ENCODE measurements at places on chromosomes 11 and 22.
A peak's percentile ranks its signal among the peaks of the same experiment; 100 is the strongest.

- DNase-seq = no peak
Observed at GRCh38 chr11:64352099-64352994, 6.6 kb upstream of the RPS6KA4 start.

DNA sequence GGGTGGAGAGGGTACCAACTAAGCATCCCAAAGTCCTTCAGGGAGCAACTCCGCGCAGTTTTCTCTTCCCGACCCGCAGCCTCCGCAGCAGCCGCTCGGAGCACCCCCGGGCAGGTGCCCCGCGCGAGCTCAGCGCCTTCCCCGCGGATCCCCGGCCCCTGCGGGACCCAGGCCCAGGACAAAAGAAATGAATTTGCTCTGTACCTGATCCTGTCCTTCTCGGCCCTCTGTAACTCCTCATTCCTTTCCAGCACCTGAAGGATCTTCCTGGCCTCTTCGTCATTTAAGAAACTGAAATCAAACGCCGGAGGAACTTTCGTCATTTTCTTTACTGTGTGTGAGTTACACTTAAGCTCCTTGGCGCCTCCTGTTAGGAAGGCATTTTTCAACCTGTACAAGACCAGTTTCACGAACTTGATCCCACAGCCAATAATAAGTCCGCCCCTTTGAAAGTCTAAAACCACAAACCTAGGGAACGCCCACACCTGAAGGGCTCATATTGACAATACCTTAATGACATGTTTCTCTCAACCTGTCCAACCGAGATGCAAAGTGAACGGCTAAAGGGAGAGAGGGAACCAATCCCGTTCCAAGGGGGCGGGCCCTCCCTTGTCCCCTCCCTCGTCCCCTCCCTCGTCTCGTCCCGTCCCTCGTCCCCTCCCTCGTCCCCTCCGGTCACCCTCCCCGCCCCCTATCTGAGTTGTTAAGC, at the start of gene EXPH5:
Gene EXPH5, minus strand, starts transcription at position 555 of the 709 bp plus-strand sequence. Its CDS starts 232 bp downstream, at position 323.
- peak; percentile 79 for DNase-seq

DNA sequence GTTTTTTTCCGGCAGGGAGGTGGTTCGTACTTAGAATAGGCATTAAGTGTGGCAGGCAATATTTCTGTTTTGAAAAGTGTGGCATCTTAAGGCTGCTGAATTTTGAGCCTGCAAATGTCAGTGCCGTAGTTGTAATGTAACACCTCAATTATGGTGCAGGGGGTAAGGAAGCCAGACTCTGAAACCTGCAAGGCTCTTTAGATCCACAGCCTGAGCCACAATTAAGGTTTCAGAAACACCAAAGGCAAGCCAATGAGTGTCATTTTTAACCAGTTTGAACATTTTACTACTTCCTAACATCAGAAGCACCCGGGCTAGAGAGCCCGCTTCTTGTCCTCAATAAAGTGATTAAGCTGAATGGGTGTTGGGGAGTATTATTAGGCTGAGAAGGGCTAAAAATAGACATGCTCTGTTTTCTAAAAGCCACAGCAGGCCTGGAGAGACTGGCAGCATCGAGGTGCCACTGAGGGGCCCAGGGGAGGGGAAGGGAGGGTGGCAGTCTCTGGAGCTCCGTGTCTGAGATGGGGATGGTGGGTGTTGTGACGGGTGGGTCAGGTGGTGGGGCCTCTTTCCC, 113.4 kb downstream of the ZBTB16 start:
- DNase-seq = no peak

- DNase-seq = no peak
Observed at GRCh38 chr11:29293825-29294224, 723.0 kb downstream of the KCNA4 start.

GRCh38 chr22:42269432-42270175, 849 bp downstream of the TCF20 start:
- DNase-seq = peak; percentile 57

DNA sequence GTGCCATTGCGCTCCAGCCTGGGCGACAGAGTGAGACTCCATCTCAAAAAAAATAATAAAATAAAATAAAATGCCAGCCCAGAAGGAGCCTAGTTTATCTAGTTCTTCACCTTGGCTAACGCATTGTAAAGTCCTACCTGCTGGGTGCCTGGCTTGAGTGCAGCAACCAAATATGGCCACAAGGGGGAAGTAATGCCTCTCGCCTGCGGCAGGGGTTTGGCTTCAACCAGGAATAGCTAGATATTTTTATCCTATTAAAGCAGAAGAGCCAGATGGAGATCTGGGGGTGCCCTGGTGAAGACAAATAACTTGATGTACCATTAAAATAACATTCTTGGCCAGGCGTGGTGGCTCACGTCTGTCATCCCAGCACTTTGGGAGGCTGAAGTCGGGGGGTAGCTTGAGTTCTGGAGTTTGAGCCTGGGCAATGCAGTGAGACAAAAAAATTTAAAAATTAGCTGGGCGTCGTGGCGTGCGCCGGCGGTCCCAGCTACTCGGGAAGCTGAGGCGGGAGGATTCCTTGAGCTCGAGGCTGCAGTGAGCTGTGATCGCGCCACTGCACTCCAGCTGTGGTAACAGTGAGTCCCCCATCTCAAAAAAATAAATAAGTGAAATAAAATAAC, 20.6 kb upstream of the PLEKHB1 start:
- DNase-seq = peak; percentile 59

DNA sequence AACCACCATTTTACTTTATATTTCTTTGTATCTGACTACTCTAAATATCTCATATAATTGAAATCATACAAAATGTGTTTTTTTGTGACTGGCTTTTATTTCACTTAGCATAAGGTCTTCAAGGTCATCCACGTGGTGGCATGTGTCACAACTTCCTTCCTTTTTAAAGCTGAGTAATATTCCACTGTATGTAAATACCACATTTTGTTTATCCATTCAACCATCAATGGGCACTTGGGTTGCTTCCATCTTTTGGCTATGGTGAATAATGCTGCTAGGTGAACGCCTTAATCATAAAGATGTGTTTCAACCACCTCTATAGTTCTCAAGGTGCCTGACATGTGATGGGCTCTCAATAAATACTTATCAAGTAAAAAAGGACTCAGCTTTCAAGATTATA, 15.5 kb downstream of the RAB30 start:
- DNase-seq = no peak

DNA sequence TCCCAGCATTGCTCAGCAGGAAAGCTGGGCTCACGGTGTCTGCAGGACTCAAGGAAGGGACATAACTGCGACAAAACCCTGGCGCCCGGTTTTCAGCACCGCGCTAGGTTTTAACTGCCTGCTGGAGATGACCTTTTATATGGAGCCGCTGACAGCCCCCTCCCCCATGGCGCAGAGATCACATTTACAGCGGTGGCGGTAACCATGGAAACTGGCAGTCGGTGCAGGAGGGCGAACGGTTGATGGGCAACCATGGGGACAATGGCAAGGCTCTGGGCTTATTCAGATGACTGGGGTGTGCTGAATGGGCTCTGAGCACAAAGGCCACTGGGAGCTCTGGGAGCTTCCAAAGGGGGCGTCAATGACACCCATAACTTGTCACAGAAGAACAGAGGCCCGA, 37.2 kb downstream of the CELSR1 start:
- DNase-seq = no peak

Measured in T follicular helper cell (primary cell).